ENCODE measurements at places on chromosomes 3 and 15. TPM values are rescaled to one million over a fixed set of nuclear protein-coding genes. Genes with fewer than 3 reads are reported as not detected.

DNA sequence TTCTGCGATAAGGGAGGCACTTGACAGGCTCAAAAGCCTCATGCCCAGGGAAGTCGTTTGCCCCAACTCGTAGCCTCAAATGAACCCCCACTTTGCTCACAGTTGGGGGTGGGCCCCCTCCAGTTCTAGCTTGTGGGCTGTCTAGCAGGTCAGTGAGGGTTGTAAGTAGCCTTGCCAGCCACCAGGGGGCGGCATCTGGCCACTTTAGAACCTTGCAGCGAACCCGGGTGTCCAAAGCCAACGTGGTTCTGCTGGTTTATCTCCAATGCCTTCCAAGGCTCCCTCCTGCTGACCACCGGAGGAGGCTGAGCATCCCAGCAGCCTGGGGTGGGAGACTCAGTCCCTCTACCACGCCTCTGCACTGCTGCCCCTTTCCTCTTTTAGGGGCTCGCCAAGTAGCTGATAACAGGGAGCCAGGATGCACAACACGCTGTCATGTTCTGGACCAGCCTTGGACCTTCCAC, 9.2 kb upstream of the RBSN start:
- no peak for DNase-seq

SPG11 gene
- total RNA-seq: 136 TPM

DNA sequence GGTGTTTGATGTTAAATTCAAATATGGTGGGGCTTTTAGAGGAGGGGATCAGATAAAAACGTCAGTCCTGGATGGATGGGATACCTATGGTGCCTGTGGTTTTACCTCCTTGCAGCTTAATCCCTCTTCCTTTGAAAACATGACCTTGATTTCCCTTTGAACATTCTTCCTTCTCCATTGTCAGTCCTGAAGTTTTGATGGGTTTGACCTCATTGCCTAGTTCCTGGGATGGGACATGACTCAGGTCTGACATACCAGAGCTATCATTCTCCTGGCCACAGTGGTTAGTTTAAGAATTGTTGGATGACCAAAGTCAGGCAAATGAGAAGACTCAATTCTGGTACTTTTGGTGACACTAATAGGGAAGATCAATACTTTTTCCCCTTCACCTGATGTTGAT, 87.2 kb downstream of the PRICKLE2 start:
- no peak for DNase-seq

- DNase-seq: no peak
These were observed 577.3 kb upstream of the SEMA6D start for GRCh38 chr15:47139965-47140364.

LMAN1L gene
- total RNA-seq: 0.85 TPM

CCR2 gene
- 3.3 TPM for total RNA-seq

GRCh38 chr15:55277715-55278114, 11.9 kb downstream of the RAB27A start:
- DNase-seq: no peak

GRCh38 chr3:194503081-194503531, 16.3 kb upstream of the ATP13A3 start:
- DNase-seq: no peak
